Liver (tissue), 10 donors: ENCODE measurements at places on chromosomes 13 and 19. TPM values are rescaled to one million over a fixed set of nuclear protein-coding genes. Genes with fewer than 3 reads are reported as not detected.

DNA sequence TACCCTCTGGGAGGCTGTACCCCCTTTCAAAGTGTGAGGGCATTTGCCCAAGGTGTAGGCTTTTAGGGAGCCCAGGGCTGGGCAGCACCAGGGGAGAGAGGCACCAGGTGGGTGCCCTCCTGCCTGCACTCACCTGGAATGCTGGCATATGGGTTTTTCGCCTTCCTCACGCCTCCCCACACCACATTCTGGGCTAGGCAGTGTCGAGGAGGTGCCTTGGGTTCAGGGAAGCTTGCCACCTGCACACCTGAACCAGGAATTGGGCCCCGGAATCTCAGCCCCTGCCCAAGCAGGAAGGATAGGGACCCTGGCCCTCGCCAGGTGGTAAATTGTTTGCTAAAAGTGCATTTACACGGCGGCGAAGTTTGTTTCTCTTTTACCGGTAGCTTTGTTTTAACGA lies 5.1 kb upstream of the TSHZ3 start:
- H3K36me3 ChIP-seq: no peaks in the 10 kb centered on the region
- peaks cover 18% of the 10 kb centered on the region for H3K4me1 ChIP-seq
- no peak overlapping the region for H3K4me3 ChIP-seq
- H3K27me3 ChIP-seq: peaks cover 23% of the 10 kb centered on the region

- no peak overlapping the region for H3K27ac ChIP-seq
- H3K4me3 ChIP-seq: no peak overlapping the region
- H3K4me1 ChIP-seq: no peaks in the 10 kb centered on the region
- DNase-seq: no peak
- no peaks in the 10 kb centered on the region for H3K36me3 ChIP-seq
- no peaks in the 10 kb centered on the region for H3K27me3 ChIP-seq
Observed at GRCh38 chr13:77724092-77724491, 26.6 kb downstream of the SLAIN1 start.

- no peak overlapping the region for H3K27ac ChIP-seq
- no peaks in the 10 kb centered on the region for H3K27me3 ChIP-seq
- no peak for DNase-seq
- H3K36me3 ChIP-seq: no peaks in the 10 kb centered on the region
- H3K4me1 ChIP-seq: peaks cover 7% of the 10 kb centered on the region
Observed at GRCh38 chr19:1181606-1182005, 7.5 kb upstream of the SBNO2 start.

DNA sequence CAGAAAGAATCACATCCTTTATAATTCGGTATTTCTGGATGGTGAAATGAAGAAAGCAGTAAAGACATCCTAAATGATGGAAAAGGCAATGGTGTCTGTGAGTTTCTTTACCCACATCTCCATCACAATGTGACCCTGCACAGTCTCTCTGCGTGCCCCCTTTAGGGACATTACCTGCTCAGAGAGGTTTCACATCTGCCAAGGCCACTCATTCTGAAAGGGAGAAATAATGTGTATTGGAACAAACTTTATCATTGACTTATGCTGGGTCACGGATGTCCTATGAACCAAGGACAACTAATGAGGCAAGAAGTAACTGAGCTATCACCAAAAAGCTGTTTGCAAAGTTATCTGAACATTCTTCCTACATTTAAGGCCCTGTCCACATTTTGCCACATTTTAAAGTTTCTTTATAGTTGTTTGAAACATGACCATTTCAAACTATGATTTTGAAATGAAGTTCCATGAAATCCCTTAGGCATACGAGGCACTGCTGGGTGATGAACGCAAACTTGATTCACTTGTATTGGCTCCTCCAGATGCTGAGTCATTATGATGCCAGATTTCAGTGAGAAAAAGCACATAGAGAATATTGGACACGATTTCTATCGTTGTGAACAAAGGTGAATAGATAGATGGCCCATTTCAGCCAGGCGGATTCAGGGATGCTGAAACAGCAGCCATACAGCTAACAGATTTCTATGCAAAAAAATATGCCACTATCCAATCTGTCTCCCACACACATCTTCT lies 63.5 kb upstream of the HMGB1 start:
- DNase-seq: no peak
- no peak overlapping the region for H3K4me3 ChIP-seq
- H3K27me3 ChIP-seq: no peaks in the 10 kb centered on the region
- H3K4me1 ChIP-seq: no peaks in the 10 kb centered on the region
- H3K36me3 ChIP-seq: no peaks in the 10 kb centered on the region
- no peak overlapping the region for H3K27ac ChIP-seq

GRCh38 chr19:1851654-1852580 lies 3.6 kb upstream of the REXO1 start:
- peaks cover 21% of the 10 kb centered on the region for H3K4me1 ChIP-seq
- H3K36me3 ChIP-seq: no peaks in the 10 kb centered on the region
- H3K4me3 ChIP-seq: no peak overlapping the region
- H3K27me3 ChIP-seq: no peaks in the 10 kb centered on the region
- no peak overlapping the region for H3K27ac ChIP-seq

- DNase-seq: peak; percentile 67
- H3K4me3 ChIP-seq: peak overlapping the region; percentile 92
- H3K4me1 ChIP-seq: peaks cover 6% of the 10 kb centered on the region
- H3K27ac ChIP-seq: peak overlapping the region; percentile 78
- H3K36me3 ChIP-seq: no peaks in the 10 kb centered on the region
Observed at GRCh38 chr13:32314271-32315237, 609 bp downstream of the ZAR1L start.

- no peak overlapping the region for H3K27ac ChIP-seq
- no peaks in the 10 kb centered on the region for H3K36me3 ChIP-seq
Observed at GRCh38 chr13:60411464-60411863, 14.4 kb downstream of the TDRD3 start.

DNA sequence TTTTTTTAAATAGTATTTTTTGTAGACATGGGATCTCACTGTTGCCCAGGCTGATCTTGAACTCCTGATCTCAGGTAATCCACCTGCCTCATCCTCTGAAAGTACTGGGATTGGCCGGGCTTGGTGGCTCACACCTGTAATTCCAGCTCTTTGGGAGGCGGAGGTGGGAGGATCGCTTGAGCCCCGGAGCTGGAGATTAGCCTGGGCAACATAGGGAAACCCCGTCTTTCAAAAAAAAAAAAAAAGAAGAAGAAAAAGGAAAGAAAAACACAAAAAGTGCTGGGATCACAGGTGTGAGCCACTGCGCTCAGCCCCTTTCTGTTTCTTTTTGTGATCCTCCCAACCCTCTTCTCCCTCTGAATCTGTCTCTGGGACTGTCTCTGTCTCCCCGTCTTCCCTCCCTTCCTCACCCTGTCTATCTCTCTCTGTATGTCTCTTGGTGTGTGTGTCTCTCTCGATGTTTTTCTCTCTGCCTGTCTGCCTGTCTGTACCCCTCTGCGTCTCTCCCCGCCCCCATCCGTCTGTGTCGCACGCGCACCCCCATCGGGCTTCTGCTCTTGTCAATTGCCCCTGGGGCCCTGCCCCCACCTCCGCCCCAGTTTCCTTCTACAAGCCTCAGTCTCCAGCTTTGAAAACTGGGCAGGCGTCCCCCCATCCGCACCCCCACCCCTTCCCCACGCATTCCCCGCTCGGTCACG lies 540 bp upstream of the ZFP36 start:
- no peaks in the 10 kb centered on the region for H3K36me3 ChIP-seq
- peaks cover 29% of the 10 kb centered on the region for H3K4me1 ChIP-seq
- H3K27ac ChIP-seq: peak overlapping the region; percentile 94
- no peaks in the 10 kb centered on the region for H3K27me3 ChIP-seq
- DNase-seq: no peak

GRCh38 chr13:33721724-33722123 lies 96.2 kb upstream of the RFC3 start:
- no peak overlapping the region for H3K4me3 ChIP-seq
- H3K27me3 ChIP-seq: no peaks in the 10 kb centered on the region
- no peaks in the 10 kb centered on the region for H3K36me3 ChIP-seq
- peak overlapping the region; percentile 62 for H3K27ac ChIP-seq
- no peaks in the 10 kb centered on the region for H3K4me1 ChIP-seq

GRCh38 chr19:32619051-32619685 lies 38.2 kb downstream of the PDCD5 start:
- DNase-seq: no peak
- H3K4me1 ChIP-seq: no peaks in the 10 kb centered on the region
- H3K4me3 ChIP-seq: no peak overlapping the region
- H3K27ac ChIP-seq: no peak overlapping the region
- no peaks in the 10 kb centered on the region for H3K27me3 ChIP-seq

GRCh38 chr13:71039440-71039839 lies 827.6 kb downstream of the DACH1 start:
- no peak overlapping the region for H3K27ac ChIP-seq
- H3K4me1 ChIP-seq: no peaks in the 10 kb centered on the region
- no peaks in the 10 kb centered on the region for H3K27me3 ChIP-seq
- no peak for DNase-seq
- no peaks in the 10 kb centered on the region for H3K36me3 ChIP-seq
- no peak overlapping the region for H3K4me3 ChIP-seq

- H3K4me1 ChIP-seq: no peaks in the 10 kb centered on the region
- no peak for DNase-seq
- no peak overlapping the region for H3K4me3 ChIP-seq
- H3K27me3 ChIP-seq: no peaks in the 10 kb centered on the region
- no peak overlapping the region for H3K27ac ChIP-seq
- H3K36me3 ChIP-seq: no peaks in the 10 kb centered on the region
Observed at GRCh38 chr19:30407068-30407709, 35.0 kb downstream of the ZNF536 start.

DNA sequence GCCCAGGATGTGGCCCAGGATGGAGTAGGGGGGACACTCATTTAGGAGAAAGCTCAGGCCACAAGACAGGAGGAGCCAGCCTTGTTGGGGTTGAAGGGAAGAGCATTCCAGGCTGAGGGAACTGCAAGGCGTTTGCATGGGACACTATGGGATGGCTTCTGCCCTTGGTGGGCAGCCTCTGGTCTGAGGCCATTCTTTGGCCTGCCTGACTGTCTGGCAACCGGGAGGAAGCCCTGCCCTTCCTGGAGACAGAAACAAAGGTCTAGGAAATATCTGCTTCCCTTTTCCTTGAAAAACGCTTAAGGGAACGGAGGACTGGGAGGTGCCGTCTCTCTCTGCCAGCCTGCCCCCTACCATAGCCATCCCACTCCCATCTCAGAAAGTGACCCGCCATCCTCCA lies 2.8 kb upstream of the ICAM1 start:
- no peaks in the 10 kb centered on the region for H3K27me3 ChIP-seq
- peaks cover 7% of the 10 kb centered on the region for H3K4me1 ChIP-seq
- H3K27ac ChIP-seq: no peak overlapping the region

- peak; percentile 87 for DNase-seq
- H3K27me3 ChIP-seq: no peaks in the 10 kb centered on the region
- no peaks in the 10 kb centered on the region for H3K4me1 ChIP-seq
- no peak overlapping the region for H3K27ac ChIP-seq
- no peak overlapping the region for H3K4me3 ChIP-seq
- no peaks in the 10 kb centered on the region for H3K36me3 ChIP-seq
Observed at GRCh38 chr13:59318320-59318930, 845.3 kb downstream of the DIAPH3 start.

Gene CDADC1
- 5.9 TPM for total RNA-seq

Gene SLC7A10
- not detected for total RNA-seq

Gene ZNF256
- total RNA-seq: 4.4 TPM

Gene FXYD1
- total RNA-seq: 18.7 TPM

Gene CFD
- 13.2 TPM for total RNA-seq

Gene ZNF554
- 3.3 TPM for total RNA-seq

Gene SLC25A41
- not detected for total RNA-seq

Gene IL11
- total RNA-seq: not detected
